ENCODE measurements at places on chromosomes 7 and 10.
A peak's percentile ranks its signal among the peaks of the same experiment; 100 is the strongest.

- DNase-seq, result no peak
Observed at GRCh38 chr10:72893136-72893798, at the start of gene OIT3. Gene OIT3, plus strand, starts transcription at chr10:72893739. Its CDS starts 60 bp downstream, at chr10:72893799.

- no peak for DNase-seq
Observed at GRCh38 chr7:17131060-17131345, 167.4 kb upstream of the AHR start.

- no peak for DNase-seq
Observed at GRCh38 chr7:45153233-45153632, 4.4 kb upstream of the RAMP3 start.

- peak; percentile 21 for DNase-seq
Observed at GRCh38 chr10:77710081-77710551, 72.5 kb upstream of the KCNMA1 start.

GRCh38 chr7:44372560-44373417 is 47.4 kb upstream of the CAMK2B start:
- DNase-seq, result no peak

DNA sequence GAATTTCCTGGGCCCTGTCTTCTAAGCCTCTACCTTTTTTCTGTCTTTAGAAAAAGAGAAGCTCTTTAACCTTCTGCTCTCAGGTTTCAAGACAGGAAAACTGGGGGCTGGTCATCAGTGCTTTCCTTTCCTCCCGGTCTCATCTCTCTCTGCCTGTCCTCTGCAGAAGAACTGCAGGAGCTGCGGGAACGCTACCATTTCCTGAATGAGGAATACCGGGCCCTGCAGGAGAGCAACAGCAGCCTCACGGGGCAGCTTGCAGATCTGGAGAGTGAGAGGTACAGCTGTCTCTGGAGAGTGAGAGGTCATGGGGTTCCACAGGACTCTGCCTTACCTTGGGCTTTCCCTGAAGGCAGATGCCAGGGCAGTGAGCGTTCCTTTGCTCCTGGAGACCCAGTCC is 12.7 kb downstream of the CCDC136 start:
- DNase-seq, result no peak

- DNase-seq, result no peak
Observed at GRCh38 chr10:119412244-119413092, 130.1 kb downstream of the RGS10 start.

GRCh38 chr7:119967221-119967620 is 305.8 kb upstream of the KCND2 start:
- DNase-seq, result no peak

DNA sequence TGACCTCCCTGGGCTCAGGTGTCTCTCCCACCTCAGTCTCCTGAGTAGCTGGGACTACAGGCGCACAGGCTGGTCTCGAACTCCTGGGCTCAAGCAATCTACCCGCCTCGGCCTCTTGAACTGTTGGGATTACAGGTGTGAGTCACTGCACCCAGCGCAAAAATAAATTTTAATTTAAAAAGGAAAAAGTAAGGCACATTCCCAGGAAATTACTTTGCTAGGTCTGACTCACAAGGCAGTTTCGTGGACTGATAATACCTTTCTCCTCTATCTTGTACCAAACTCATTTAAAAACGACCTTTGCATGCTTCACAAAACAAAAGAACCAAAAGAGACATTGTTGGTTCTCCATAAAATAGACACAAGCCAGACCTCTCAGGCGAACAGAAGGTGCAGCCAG is 29.7 kb downstream of the PARP12 start:
- no peak for DNase-seq

DNA sequence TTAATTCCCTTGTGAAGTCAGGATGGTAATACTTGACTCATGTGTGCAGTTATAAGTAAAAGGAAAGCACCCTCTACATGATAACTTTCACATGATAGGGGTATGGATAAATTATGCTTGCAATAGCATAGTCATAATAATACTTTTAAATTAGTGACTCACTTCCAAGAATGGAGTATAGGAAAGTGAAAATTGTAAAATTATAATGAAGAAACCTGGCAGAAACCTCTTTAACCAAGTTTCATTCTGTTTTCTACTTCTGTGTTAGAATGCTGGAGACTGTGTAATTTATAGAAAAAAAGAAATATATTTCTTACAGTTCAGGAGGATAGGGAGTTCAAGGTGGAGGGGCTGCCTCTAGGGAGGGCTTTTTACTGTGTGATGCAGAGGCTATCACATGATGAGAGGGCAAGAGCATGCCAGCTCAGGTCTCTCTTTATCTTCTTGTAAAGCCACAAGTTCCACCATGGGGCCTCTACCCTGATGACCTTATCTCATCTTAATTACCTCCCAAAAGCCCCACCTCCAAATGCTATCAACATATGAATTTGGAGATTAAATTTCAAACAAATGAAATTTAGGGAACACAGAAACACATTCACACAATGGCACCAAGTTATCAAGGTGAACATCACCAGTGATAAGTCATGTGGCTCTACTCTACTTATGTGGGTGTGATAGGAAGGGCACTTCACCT is 43.2 kb downstream of the HDAC9 start:
- DNase-seq, result no peak

GRCh38 chr7:31545549-31545948 is 31.7 kb downstream of the ITPRID1 start:
- DNase-seq, result no peak

DNA sequence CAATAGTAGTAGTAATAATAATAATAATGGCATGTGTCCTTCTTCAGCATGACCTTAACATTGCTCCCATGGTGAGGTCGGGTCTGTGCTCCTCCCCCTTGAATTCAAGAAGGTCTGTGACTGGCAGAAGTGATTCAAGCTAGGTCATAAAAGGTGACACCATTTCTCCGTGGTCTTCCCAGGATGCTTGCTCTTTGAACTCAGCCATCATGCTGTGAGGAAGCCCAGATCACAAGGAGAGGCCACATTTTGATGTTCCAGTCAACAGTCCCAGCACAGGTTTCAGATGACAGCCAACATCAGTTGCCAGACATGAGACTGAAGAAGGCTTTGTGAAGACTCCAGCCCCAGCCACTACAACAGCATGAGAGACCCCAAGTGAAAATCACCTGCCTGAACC is 83.9 kb downstream of the SEPTIN14 start:
- DNase-seq, result no peak

DNA sequence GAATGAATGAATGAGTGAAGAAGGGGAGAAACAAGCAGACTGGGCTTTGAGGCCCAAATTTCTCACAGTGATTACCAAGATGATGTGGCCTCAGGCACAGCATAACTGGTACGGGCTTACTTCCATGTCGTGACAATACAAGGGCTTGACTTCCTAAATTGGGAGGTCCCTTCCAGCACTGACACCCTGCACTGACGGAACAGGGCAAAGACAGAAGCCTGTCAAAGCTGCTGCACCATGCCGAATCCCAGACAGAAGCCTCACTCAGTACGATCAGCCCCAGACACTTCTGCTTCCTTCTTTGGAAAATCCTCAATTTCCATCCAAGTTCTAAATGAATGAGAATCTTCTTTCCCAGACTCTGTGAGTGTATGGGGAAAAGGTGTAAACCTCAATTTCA is 51.9 kb downstream of the GNA12 start:
- DNase-seq, result no peak

DNA sequence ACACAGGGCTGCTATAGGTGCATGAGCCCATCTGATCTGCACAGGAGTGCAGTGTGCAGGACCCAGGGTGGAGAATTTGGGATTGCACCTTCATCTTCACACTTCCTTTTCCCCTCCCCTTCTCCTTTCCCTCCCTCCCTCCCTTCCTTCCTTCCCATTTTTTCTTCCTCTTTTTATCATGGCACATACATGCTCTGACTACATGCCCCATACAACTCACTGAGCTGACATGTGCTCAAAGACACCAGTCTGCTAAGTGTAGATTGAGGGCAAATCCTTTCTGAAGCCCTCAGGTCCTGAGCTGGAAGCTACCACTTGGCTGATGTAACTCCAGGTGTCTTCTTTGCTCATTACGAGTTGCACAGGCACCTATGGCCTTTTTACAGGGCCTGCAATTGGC is 365.3 kb upstream of the ZNF32 start:
- DNase-seq, result no peak

DNA sequence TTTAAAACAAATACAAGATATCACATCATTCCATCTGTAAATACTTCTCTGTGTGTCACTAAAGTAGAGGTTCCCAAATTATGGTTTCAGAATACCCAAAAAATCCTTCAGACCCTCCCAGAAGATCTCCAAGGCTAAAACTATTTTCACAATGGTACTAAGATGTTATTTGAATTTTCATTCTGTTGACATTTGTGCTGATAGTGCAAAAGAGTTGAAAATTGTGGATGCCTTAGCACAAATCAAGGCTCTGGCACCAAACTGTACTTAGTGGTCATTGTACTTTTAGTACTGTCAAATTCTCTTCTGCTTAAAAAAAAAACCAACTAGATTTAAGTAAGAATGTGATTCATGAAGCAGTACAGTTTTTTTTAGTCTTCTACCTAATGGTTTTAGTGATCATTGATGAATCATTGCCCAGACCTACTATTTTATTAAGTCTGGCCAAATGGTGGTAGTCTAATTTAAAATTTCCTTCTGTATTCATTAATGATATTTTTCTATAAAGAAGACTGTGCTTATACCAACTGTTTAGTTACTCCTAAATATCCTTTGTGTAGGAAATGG is 50.5 kb downstream of the TPST1 start:
- no peak for DNase-seq

DNA sequence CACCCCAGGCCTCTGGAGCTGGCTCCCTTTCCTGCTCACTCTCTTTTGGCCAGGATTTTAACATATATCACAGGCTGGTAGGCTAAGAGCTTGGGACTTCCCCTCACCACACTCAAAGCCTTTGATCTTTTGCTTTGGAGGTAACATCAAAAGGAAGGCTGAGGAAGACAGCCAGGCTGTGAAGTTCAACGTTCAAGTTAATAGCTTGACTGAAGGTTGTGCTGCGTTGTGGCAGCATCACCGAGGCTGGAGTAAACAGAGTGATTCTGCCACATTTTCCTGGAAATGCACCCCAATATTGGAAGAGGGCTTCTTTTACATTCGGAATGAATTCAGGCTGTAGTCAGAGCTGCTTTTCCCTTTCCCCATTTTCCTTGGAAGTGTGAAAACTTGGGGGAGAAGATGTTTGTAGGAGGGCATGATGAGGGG is 57.3 kb downstream of the TCF7L2 start:
- DNase-seq, result peak; percentile 33

- no peak for DNase-seq
Observed at GRCh38 chr7:119748251-119748860, 524.6 kb upstream of the KCND2 start.

- no peak for DNase-seq
Observed at GRCh38 chr7:131072505-131073091, 255.1 kb upstream of the MKLN1 start.

GRCh38 chr7:70346844-70347462 is 748.7 kb downstream of the AUTS2 start:
- DNase-seq, result no peak

GRCh38 chr7:144826208-144826607 is 9.6 kb downstream of the TPK1 start:
- no peak for DNase-seq

- DNase-seq, result no peak
Observed at GRCh38 chr7:139936760-139937310, 107.8 kb downstream of the TBXAS1 start.
